Activated T-cell treated with anti-CD3 and anti-CD28 coated beads for 48 hours (primary cell): ENCODE measurements at places on chromosomes 1 and 21.

DNA sequence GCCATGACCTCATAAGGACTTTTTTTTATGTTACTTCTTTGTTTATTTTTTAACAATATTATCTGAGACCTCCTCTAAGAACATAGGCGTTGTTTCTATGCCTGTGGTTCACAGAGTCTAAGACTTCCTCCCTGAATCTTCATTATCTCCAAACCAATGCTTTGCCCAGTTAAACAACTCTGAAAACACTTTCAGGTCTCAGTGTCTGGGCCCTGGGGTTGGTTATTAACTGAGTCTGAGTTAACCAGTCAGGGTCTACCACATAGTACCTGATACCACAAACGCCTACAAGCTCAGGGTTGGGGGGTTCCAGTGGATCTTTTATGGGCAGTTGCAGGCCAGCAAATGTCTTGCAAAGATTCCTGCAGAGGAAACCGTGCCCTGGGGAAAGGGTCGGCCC is 138.2 kb downstream of the AJAP1 start:
- DNase-seq: no peak

DNA sequence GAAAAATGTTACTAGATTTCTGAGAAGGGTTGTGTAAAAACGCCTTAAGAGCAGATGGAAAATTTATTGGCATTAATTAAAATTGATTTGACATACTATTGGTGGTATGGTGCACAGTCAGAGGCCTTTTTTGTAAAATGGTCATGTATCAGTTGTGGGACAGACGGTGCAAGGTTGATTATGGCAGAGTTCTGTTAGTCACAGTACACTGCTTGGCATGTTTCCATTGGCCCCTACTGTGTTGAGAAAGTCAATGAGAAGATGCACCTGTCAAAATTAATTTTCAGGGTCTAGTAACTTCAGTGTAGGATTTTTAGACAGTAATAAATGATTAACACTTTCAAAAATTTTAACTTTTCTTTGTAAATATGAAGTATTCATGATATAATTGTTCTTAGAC is 4.4 kb downstream of the B3GALT2 start:
- DNase-seq: no peak

DNA sequence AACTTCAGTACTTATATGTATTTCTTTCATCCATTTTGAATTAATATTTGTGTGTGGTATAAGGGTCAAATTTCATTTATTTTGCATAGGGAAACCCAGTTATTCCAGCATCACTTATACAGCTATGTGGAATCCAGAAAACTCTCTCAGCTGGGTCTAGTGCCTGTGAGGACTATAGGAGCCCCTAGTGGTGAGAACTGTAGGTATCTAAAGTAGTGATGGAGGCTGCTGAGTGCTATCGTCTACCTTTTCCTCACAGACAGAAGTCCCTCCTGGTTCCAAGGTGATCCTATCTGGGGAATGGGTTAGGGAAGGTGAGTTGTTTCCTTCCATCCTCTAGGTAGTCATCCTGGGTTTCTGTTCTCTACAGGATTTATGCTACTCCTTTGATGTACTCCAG is 352.0 kb upstream of the C1orf87 start:
- no peak for DNase-seq

DNA sequence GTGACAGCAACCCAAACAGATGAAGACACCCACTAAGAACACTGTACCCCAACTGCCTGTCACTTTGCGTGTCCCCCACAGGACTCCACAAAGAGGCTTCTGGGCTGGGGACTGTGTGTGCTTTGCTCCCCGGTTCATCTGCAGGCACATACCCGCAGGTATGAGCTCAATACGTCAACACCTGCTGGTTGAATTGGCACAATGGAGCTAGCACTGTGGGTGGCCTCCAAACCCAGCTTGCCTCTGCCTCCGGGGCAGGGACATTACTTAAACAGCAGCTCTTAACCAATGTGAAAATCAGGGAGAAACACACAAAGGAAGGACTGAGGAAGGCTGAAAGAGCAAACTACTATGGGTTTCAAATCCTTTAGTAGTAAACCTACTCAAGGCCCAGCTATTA is 140.2 kb upstream of the TIAM1 start:
- no peak for DNase-seq

DNA sequence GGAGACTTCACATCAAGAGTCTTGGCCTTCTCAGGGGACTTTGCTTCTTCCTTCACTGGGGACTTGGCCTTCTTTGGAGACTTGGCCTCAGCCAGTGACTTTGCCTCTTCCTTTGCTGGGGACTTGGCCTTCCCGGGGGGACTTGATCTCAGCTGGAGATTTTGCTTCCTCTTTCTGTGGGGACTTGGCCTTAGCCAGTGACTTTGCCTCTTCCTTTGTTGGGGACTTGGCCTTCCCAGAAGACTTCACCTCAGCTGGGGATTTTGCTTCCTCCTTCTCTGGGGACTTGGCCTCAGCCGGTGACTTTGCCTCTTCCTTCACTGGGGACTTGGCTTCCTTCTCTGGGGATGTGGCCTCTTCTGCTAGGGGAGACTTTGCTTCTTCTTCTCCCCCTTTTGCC is 13.5 kb upstream of the CD2 start:
- DNase-seq: no peak

- DNase-seq: no peak
These were observed 3.0 kb downstream of the BACH1 start for GRCh38 chr21:29301691-29302090.

- no peak for DNase-seq
These were observed 35.7 kb upstream of the PWP2 start for GRCh38 chr21:44071359-44072104.

DNA sequence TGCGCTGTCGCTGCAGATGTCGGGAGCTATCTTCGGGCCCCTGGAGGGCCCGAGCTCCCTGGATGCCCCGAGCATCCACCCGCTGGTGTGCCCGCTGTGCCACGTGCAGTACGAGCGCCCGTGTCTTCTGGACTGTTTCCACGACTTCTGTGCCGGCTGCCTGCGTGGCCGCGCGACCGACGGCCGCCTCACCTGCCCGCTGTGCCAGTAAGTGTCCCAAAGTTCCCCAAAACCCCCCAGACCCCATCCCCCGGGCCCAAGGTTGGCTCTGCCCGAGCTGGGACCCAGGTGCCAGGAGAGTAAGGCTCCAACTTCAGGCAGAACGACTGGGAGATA is 569 bp downstream of the RNF207 start:
- no peak for DNase-seq

GRCh38 chr1:25031966-25032667 is 102.0 kb upstream of the RUNX3 start:
- no peak for DNase-seq

GRCh38 chr1:86303041-86303690 is 93.0 kb downstream of the ODF2L start:
- DNase-seq: no peak

- no peak for DNase-seq
These were observed 25.6 kb downstream of the HHIPL2 start for GRCh38 chr1:222522105-222522915.

DNA sequence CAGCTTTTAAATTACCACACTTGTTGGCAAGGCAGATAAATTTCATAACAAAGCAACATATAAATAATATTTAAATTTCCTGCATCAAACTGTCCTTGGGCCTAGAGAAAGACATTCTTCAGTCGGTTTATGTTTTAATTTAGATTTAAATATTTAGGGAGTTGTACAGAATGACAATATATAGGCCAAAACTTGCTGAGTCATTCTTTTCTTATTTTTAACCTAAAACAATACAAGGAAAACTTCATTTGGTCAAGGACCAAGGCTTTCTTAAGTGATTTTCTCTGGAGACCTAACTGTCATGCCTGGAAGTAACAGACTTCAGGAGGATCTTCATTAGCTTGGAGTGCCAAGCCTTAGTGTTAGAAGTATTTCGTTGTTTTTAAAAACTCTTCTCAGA is 5.6 kb downstream of the MAP10 start:
- no peak for DNase-seq

- DNase-seq: peak; percentile 62
These were observed at the start of gene AMIGO1 for GRCh38 chr1:109509176-109510134. Gene AMIGO1 (minus strand): TSS chr1:109509727. CDS start chr1:109508912, 815 bp downstream.

- no peak for DNase-seq
These were observed 494 bp downstream of the NT5C1A start for GRCh38 chr1:39671433-39671792.

DNA sequence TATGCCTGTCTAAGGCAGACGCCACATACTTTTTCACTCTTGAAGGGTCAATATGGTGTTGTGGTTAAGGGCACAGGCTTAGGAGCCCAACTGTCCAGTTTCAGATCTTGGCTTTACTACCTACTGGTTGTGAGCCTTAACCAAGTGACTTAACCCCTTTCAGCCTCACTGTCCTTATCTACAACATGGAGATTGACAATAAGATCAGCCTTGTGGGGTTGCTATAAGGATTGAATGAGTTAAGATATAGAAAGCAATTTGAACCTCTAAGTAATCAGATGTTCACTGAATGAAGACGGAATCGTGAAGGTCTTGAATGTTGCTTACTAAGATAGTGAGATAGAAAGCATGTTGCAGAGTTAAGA is 121.3 kb upstream of the JUN start:
- DNase-seq: no peak

DNA sequence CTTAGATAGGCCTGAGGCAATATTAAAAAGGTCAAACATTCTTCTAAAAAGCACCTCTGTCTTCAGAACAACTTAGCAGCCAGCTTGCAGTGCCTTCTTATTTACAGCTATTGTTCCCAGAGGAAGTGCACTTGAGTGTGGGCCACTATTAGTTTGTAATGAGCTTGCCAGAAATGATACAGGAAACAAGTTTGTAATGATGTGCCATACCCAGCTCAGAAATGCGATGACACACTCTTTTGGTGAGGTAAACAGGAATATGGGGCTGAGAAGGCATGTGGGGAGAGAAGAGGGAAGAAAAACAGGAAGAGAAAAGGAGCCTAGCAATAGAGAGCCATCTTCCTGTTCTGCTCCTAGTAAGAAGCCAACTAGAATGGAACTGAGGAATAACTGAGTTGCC is 295.4 kb downstream of the AGBL4 start:
- DNase-seq: no peak

- no peak for DNase-seq
These were observed 252.4 kb upstream of the KAZN start for GRCh38 chr1:14345946-14346550.

DNA sequence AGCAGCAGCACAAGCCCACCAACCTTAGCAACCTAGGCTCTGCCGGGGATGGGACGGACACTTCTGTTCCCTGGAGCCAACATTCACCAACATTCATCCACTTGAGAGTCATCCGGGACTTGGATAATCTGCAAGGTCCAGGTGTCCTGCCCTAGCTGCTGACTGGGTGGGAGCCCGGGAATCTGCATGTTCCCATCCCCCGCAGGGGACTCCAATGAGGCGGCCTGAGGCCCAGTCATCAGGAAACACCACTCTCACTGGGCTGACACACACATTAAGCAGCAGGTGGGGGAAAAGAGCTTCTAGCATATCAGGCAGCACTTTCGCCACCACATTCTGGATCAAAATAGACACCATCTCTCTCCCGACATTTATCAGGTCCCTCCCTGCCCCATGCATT is 38.4 kb upstream of the CCSAP start:
- no peak for DNase-seq

DNA sequence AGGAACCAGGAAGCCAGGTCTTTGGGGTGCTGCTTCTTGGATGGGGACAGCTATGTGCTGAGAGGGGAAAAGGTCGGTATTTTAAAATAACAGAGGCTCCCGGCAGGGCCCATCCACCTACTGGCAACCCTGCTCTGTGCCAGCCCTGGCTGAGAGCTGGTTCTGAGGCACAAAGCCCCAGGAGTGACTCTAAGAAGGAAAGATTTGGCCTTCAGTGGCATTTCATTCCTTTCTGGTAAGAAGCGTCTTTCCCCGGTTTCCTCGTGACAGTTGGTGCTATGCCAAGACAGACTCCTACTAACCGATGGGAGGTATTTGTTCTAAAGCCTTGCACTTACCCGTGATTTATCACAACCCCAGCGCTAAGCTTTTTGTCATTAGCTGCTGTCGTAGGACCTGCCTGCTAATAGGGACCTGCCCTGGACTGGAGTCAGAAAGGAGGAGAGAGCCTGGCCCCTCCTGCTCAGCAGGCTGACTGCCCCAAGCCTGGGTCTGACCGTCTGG is 123.1 kb upstream of the ADAR start:
- DNase-seq: no peak

DNA sequence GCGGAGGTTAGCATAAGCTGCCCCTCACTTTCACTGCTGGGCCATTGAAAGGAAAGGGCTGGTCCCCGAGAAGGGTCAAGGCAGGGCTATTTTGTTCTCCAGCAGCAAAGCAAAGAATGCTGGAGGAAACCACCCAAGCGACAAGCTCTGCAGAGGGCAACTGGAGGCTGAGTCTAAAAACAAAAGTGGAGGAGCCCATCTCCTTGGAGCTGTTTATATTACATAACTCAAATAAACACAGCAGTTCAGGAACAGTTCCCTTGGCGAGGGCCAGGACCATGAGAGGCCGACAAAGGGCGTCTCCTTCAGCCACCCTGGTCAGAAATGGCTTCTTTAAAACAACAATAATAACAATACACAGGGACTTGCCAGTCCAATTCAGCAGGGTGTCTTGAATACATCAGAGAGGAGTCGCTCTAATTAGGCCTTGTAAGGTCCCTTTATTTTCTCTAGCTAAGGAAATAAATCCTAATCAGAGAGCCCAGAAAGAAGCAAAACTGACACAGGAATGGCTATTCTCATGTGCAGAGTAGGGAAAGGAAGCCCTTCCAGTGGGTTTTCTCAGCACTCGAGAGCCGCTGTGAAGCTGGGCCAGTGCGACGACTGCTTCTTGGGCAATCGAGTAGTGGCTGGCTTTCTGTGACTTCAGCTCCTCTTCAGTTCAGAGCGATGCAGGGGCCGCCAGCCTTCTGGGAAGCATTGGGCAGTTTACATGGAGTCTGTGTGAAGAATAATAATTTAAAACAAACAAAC is 57.0 kb upstream of the TARBP1 start:
- no peak for DNase-seq

GRCh38 chr1:160801836-160802580 is 6.0 kb downstream of the LY9 start:
- no peak for DNase-seq

- DNase-seq: no peak
These were observed 263.6 kb upstream of the USP24 start for GRCh38 chr1:55478742-55479141.

DNA sequence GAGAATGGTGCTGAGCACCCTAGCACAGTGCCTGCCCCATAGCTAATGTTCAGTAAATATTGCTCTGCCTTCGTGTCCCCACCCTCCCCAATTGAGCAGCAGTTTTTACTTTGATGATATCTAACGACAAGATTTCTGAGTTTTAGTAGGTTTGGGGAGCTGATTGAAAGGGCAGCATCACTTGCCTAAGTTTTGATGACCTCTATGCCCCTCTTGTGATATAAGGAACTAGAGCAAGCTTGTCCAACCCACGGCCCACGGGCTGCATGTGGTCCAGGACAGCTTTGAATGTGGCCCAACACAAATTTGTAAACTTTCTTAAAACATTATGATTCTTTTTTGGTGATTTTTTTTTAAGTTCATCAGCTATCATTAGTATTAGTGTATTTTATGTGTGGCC is 1.6 kb downstream of the CNIH4 start:
- DNase-seq: no peak
